A549 (cell line): ENCODE measurements at places on chromosomes 3 and 15. TPM values are rescaled to one million over a fixed set of nuclear protein-coding genes. Genes with fewer than 3 reads are reported as not detected.

The POLQ gene
- 8.2 to 9.9 TPM (median 9.2 TPM) in 3 replicates for polyA plus RNA-seq

The CEP152 gene
- 4.3 to 9.5 TPM (median 8.2 TPM) in 3 replicates for polyA plus RNA-seq

The GAP43 gene
- not detected in 3 replicates for polyA plus RNA-seq

The ZNF860 gene
- 1.3 to 1.6 TPM (median 1.6 TPM) in 3 replicates for polyA plus RNA-seq

The SLC51A gene
- polyA plus RNA-seq, result not detected in 3 replicates

The MOBP gene
- polyA plus RNA-seq, result 0.01 TPM in 1 of 3 replicates, not detected in the others

The NT5DC2 gene
- 71.6 to 82.0 TPM (median 81.1 TPM) in 3 replicates for polyA plus RNA-seq

The STRA6 gene
- 60.6 to 76.4 TPM (median 70.2 TPM) in 3 replicates for polyA plus RNA-seq

The C2CD4A gene
- 0.10 to 0.32 TPM (median 0.21 TPM) in 3 replicates for polyA plus RNA-seq
